ENCODE measurements at places on chromosomes 13 and 19. TPM values are rescaled to one million over a fixed set of nuclear protein-coding genes. Genes with fewer than 3 reads are reported as not detected.

MIDN gene
- 5.4 TPM for total RNA-seq

MCOLN1 gene
- 3.3 TPM for total RNA-seq

SLC1A5 gene
- 19.0 TPM for total RNA-seq

MAP4K1 gene
- total RNA-seq: not detected

PALM3 gene
- total RNA-seq: not detected

ALKBH7 gene
- 40.5 TPM for total RNA-seq

LGI4 gene
- total RNA-seq: not detected

NXNL1 gene
- total RNA-seq: not detected

SPACA4 gene
- total RNA-seq: not detected

ZNF682 gene
- 4.0 TPM for total RNA-seq

VSTM1 gene
- total RNA-seq: not detected

BRSK1 gene
- under 0.01 TPM for total RNA-seq

WASF3 gene
- total RNA-seq: 21.2 TPM

ZNF784 gene
- 2.8 TPM for total RNA-seq

NMRK2 gene
- total RNA-seq: not detected

CALR3 gene
- total RNA-seq: not detected

PSG7 gene
- total RNA-seq: not detected

EBI3 gene
- 0.60 TPM for total RNA-seq

HTR2A gene
- not detected for total RNA-seq

CYP4F3 gene
- not detected for total RNA-seq

GNG7 gene
- total RNA-seq: 0.87 TPM

CRX gene
- total RNA-seq: not detected

SHC2 gene
- total RNA-seq: 28.4 TPM

KCNK6 gene
- 5.4 TPM for total RNA-seq

PIP5K1C gene
- 19.0 TPM for total RNA-seq

C19orf73 gene
- total RNA-seq: 0.40 TPM

EID2 gene
- total RNA-seq: 12.9 TPM

ZNF430 gene
- 4.4 TPM for total RNA-seq

SYT3 gene
- total RNA-seq: under 0.01 TPM

MYPOP gene
- 0.87 TPM for total RNA-seq

KASH5 gene
- not detected for total RNA-seq

F7 gene
- not detected for total RNA-seq

JSRP1 gene
- not detected for total RNA-seq

SIGLEC12 gene
- not detected for total RNA-seq

OR7D2 gene
- not detected for total RNA-seq
